ENCODE measurements at places on chromosomes 1 and 21.

DNA sequence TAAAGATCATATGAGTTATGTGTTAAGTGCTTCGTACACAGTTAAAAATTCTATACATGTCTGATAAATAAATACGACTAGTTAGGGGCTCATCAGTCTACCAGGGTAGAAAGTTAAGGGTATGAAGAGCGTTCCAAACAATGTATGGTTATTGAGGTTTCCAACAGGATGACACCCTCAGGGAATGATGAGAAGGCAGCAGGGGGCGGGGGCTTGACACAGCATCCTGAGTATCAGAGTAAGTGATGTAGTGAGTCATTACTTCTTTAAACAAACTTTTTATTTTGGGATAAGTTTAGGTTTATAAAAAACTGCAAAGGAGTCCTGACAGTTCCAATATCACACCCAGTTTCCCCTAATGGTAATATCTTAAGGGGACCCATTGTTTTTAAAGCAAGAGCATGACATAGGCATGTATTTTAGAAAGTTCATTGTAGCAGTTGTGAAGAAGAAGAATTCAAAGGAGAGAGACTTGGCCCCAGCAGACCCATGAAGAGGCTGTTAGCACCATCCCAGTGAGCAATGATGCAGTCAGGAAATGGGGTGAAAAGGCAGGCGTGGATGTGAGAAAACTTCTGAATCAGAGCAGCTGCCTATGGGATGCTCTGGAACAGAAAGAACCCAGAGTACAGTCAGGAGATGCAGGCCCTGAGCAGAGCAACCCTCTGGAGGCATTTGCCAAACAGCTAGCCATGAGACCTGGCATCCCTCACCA is 15.0 kb upstream of the PSMB2 start:
- no peak for DNase-seq

DNA sequence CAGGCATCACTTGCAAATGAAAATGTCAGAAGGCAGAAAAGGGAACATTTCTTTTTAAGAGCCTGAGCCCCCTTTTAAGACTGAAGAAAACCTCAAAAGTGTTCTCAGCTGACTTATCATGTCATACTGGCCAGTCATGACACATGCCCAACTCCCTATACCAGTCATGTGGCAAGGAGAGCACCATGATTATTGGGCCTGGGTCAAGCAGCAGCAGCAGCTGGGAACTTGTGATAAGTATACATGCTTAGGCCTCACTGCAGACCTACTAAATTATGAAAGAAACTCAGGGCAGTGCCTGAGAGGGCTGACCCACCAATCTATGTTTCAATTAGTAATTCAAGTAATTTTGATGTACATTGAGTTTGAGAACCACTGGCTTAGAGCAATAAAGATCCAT is 8.6 kb downstream of the RO60 start:
- DNase-seq, result no peak

DNA sequence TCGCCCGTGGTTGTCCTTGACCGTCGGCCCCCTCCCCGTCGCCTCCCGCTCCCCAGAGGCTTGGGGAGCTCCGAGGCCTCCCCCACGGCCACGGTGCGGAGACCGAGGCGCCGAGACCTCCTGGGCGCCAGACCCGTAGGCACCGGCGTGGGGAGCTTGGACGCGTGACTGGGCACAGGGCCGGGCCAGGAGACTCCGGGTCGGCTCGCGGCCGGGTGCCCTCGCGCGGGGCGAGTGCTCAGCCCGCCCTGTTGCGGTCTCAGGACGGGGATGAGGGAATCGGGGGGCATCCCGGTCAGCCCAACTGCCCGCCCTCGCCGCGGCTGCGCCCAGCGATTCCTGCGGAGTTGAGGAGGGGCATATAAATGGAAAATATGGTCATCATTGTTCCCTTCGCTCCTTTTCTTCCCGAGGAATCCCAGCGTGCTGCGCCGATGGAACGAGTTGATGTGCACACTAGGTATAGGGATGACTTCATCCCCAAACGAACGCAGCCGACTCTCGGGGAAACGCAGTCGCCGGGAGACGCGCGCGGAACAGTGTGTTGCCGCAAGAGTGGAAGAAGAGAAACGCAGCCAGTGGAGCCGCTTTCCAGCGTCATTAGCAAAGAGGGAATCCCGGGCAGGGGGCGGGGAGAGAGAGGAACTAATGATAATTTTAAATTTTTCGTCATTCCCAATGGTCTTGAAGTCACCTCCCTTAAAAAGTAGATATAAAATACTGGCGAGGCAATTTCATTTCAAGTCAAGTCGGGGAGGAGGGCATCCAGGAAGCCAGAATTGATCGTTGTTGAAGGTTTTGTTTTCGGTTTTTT is 747 bp upstream of the ENAH start:
- no peak for DNase-seq

GRCh38 chr1:110339407-110340206 is 430 bp downstream of the RBM15 start:
- peak; percentile 43 for DNase-seq

DNA sequence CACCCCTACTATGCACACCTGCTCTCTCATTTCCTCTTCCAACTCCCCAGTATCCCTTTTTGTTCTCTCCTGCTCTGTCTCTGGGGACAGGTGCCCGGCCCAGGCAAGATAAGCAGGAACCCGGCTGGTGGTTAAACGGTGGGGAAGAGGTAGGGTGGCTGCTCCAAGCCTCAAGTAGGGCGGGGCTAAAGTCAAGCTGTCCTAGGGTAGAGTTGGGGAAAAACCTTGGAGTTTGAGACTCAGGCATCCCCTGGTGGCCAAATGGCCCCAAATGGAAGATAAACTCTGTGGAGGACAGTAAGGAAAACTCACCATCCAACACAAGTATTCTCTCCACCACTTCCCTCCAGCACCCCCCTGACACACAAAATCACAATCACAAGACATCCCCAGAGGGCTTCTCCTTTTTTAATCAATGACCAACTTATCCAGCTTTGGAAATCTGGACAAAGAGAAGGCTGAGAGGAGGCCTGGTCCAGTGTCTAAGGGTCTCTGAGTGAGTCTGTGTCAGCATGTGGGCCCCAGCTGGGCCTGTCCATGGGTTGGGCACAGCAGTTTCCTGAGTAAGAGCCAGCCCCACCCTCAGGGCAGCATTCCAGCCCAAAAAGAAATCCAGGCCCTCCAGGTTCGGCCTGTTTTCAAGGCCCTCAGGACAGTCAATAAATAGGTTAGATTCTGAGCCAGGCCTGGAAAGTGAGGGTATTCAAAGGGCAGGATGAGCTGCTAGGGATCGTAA is 9.8 kb downstream of the POMGNT1 start:
- DNase-seq, result no peak

GRCh38 chr1:67683766-67684525 is 1.1 kb upstream of the GADD45A start:
- no peak for DNase-seq

GRCh38 chr1:50135716-50136115 is 27.0 kb downstream of the ELAVL4 start:
- no peak for DNase-seq

- DNase-seq, result no peak
Measured at GRCh38 chr1:169745015-169745861, 11.4 kb upstream of the SELE start.

GRCh38 chr1:151720554-151720953 is 768 bp upstream of the RIIAD1 start:
- DNase-seq, result no peak

DNA sequence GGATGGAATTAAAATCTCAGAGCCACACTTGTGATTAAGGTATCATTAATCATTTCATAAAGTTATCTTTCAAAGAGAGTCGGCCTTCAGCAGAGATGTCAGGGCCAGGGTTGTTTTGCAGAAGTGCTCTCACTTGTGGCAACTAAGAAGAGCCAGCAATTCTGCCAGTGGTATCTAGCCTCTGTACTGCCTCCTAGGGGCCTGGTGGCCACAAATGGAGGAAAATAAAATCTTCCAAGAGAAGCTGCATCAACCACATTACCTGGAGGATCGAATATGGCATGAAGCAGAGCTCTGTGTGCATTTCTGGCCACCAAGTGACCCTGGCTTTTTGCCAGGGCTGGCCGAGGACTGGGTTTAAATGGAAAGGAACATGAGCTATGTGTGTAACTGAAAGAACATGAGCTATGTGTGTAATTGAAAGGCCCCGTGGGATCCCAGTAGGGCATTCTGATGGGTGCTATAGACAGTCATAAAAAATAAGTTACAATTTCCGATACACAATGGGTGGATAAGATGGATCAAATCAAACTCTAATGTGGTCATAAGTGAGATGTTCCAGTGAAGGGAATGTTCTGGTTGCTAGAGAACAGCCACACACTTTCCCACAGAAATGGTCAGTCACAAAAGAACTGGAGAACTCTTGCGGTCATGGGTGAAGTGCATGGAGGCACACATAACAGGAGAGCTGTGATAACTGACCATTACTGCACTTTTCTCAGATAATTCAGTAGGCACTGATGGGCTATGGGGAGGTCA is 335.8 kb downstream of the CAMTA1 start:
- no peak for DNase-seq

GRCh38 chr1:68383092-68383491 is 66.7 kb downstream of the RPE65 start:
- no peak for DNase-seq

GRCh38 chr1:217493290-217493689 is 137.6 kb downstream of the GPATCH2 start:
- DNase-seq, result no peak

- DNase-seq, result no peak
Measured at GRCh38 chr1:60888126-60888525, 194.2 kb upstream of the NFIA start.

GRCh38 chr1:109427171-109427467 is 871 bp upstream of the PSMA5 start:
- DNase-seq, result no peak

DNA sequence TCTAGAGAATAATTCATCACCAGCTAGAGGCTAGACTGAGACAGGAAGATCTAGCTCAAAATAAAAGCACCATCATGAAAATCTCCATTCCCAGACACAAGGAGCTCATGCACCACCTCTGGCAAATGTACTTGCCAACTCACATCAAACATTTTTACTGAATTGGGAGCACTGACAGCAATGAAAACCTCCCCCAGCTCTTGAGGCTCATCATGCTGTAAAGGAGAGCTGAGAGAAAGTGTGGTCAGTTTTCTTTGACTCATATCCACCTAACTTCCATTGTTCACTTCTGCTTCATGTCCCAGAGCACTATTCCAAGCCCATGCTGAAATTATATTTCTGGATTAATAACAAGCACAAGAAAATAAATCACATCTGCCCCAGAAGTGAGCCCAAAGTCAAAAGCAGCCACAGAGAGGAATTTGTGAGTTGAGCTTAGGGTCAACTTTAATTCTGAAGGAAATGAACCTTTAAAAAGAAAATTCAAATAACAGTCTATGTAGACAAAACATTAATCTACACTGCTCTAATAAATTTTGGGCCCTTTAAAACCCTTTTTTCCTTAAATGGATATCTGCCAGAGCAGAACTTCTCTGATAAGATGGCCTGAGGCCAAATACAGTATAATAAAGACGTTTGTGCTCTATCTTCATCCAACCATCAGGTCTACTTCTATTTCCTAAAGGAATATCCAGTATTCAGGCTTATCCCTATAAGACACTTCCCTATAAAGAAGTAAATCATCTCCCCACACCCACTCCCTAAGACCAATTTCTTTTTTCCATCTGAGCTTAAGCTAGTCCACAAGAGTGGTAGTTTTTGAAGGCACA is 85.9 kb upstream of the ADAM30 start:
- no peak for DNase-seq

GRCh38 chr1:246068619-246069509 is 438.2 kb downstream of the SMYD3 start:
- no peak for DNase-seq

GRCh38 chr1:221715321-221716169 is 26.3 kb downstream of the DUSP10 start:
- DNase-seq, result no peak

DNA sequence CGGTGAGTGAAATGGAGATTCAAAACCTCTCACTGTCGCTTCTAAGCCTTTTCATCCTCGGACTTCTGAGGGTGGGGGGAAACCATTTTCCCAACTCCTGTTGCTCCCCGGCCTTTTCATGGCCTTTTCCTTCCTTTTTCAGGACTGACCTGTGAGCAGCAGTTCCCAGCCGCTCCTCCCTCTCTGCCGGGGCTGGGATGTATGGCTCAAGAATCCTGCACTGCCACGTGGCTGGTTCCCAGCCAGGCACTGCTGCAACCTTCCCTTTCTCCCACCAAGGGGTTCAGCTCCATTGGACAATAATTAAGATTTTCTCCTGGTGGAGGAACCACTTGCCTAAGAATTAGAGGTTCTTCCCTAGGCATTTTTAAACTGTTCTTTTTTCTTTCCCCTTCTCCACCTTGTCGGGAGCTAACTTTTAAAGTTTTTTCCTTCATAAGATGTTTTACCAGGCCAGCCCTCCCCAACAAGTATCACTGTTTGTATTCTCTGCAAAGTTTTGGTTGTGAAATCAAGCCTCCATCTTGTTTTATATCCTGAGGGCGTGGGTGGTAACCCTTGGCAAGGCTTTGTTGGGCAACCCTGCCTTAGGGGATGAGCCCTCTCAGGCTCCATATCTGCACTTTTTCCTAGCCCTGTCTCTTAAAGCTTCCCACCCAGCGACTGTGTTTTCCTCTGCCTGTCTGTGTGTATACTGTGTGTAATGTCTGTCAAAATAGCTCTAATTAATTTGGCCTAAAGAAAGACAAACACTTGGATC is 1166.6 kb upstream of the ADGRL2 start:
- no peak for DNase-seq

DNA sequence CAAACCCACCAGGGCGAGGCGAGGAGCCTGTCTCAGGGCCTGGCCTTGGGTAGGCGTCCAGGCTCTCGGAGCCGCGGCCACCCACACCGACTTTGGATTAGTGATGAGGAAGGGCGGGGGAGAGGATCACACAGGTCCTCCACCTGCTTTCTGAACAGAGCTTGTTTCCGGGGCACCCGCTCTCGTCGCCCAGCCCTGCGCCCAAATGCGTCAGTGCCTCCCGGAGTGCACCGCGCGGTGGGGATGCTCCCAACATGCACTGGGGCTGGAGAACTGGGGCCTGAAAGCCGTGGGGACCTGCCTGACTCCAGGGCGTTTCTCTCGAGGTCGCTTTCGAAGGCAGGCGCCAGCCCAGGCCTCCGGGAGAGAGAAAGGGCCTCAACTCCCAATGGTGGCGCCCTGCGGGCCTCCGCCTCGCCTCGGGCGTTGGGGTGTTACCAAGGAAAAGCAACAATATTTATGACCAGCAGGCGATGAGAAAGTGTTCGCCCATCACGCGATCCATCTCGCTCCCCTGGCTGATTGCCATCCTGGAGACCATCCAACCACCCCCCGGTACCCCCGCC is 8.9 kb upstream of the LHX8 start:
- DNase-seq, result no peak

Measured in T follicular helper cell (primary cell).